Stimulated activated CD4-positive, alpha-beta T cell treated with anti-CD3 and anti-CD28 coated beads, Interleukin-2, amount 100 ng/mL, for 24 hours (primary cell): ENCODE measurements at places on chromosomes 11 and 22.

DNA sequence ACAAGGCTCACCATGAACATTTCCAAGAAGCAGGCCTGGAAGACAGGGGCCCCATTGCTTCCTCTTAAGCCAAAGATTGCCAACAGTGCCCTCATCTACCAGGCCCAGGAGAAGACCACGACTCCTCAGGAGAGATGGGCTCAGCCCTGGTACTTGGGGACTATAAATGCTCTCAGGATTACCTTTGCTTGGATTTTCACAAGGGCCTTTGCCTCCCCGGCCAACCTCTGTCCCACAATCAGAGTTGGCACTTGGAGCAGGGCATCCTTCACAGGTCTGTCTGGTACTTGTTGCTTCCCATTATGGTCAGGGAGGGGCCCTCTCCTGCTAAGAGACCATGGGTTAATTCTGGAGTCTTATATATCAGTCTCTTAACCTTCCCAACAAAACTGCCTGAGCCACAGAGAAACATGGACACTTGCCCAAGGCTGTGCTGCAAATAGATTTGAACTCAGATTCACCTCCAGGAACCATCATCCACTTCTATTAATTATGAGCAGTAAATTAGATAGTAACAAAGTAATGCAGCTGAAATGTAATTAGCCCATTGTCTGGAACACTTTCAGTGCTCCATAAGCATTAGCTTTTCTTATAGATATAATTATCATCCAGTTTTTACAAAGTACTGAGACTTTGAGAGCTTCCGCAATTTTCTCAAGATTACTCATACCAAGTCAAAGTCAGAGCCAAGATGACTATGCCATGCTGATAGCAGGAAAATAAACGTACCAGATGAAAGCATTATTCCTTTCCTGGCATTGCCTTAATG lies 33.5 kb downstream of the POU2AF3 start:
- no peak for DNase-seq

GRCh38 chr11:133782116-133782725 lies 63.1 kb downstream of the SPATA19 start:
- DNase-seq, result no peak

GRCh38 chr22:37669586-37669985 lies 5.8 kb upstream of the LGALS1 start:
- DNase-seq, result no peak

- no peak for DNase-seq
Observed at GRCh38 chr22:21948824-21949568, 3.7 kb downstream of the PPM1F start.

- DNase-seq, result no peak
Observed at GRCh38 chr11:70538641-70539359, 140.5 kb downstream of the CTTN start.

DNA sequence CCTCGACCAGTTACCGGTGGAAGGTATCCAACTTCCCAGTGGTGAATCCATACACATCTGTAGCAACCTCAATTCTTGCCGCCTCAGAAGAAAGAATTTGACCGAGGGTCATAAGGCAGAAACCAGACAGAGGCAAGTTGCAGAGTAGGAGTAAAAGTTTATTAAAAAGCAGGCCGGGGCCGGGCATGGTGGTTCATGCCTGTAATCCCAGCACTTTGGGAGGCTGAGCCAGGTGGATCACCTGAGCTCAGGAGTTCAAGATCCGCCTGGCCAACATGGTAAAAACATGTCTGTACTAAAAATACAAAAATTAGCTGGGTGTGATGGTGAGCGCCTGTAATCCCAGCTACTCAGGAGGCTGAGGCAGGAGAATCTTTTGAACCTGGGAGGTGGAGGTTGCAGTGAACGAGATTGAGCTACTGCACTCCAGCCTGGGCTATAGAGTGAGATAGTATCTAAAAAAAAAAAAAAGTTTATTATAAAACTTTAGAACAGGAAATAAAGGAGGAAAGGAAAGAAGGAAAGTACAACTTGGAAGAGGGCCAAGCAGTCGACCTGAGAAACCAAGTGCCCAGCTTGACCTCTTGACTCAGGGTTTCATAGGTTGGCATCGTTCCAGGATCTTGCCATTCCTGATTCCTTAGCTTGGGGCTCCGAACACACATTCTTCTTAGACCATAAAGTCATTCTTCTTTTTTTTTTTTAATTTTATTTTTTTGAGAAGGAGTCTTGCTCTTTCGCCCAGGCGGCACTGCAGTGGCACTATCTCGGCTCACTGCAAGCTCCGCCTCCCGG lies 27.8 kb downstream of the RGL4 start:
- no peak for DNase-seq

GRCh38 chr11:19938866-19939265 lies 221.4 kb downstream of the DBX1 start:
- DNase-seq, result no peak

GRCh38 chr11:36417154-36417553 lies 92.9 kb downstream of the TRAF6 start:
- no peak for DNase-seq

GRCh38 chr11:88521399-88521798 lies 183.9 kb upstream of the CTSC start:
- DNase-seq, result no peak

DNA sequence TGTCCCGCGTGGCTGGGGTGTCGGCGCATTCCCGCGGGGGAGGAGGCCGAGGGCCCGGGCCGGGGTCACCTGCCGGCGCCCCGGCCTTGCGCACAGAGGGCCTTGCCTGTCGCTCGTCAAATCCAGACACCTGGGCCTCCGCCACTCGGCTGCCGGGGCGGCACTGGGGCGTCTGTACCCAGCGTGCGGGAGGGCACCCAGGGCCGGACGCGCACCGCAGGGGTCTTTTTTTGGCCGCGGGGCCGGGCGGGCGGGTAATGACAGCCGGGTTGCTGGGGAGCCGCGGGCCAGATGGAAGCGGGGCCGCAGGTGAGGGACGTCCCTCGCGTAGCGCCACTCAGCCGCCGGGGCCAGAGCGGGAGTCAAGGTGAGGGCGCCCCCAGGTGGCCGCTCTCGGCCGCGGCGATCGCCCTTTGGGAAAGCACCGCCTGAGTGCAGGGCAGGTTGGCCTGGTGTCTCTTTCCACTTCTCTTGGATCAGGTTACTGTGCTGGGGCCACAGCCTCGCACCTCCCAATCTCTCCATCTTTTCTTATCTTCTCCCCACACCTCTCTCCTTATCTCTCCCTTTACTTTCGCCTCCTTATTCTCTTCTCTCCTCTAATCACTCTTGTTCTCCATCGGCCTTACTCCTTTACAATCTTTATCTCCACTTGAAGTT lies 3.5 kb downstream of the PHLDB1 start:
- DNase-seq, result peak; percentile 88

DNA sequence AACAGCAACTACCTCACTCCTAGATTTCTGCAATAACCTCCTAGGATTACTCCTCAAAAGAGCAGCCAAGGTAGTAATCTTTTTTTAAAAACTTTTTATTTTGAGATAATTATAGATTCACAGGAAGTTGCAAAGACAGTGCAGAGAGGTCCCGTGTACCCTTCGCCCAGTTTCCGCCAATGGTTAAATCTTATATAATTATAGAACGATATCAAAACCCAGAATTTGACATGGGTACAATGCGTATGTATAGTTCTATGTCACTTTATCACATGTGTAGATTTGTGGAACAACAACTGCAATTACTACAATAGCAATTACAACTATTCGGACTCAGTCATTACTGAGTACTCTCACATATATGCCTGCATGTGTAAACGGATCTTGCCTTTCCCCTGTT lies 94.8 kb upstream of the APOA1 start:
- DNase-seq, result no peak

GRCh38 chr11:111631666-111632039 lies 29.4 kb downstream of the SIK2 start:
- no peak for DNase-seq

- no peak for DNase-seq
Observed at GRCh38 chr22:49373801-49374226, 453.9 kb downstream of the BRD1 start.

GRCh38 chr11:16883174-16883573 lies 131.0 kb downstream of the PLEKHA7 start:
- no peak for DNase-seq
